ENCODE measurements at places on chromosomes 6 and 20. TPM values are rescaled to one million over a fixed set of nuclear protein-coding genes. Genes with fewer than 3 reads are reported as not detected.

Gene CYP24A1
- total RNA-seq = not detected

Gene LY6G6C
- not detected for total RNA-seq

Gene ITPR3
- total RNA-seq = 18.5 TPM

Gene KCNG1
- total RNA-seq = 0.19 TPM

Gene ANKRD66
- total RNA-seq = not detected

DNA sequence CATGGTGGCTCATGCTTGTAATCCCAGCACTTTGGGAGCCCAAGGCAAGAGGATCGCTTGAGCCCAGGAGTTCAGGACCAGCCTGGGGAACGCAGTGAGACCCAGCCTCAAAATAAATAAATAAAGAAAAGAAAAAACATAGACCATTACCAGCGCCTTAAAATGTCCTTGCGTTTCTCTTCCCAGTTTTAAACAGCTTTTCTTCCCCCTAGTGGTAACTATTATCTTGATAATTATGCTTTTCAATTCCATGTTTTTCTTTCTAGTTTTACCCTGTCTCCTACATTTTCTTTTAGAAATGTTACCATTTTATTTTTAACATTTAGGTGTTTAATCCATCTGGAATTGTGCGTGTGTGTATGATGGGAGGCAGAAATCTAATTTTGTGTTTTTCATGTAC lies 24.4 kb downstream of the DNAH8 start:
- no peak for DNase-seq

GRCh38 chr6:134764741-134765140 lies 185.2 kb downstream of the ALDH8A1 start:
- no peak for DNase-seq

GRCh38 chr20:35586751-35587425 lies 28.7 kb upstream of the SPAG4 start:
- no peak for DNase-seq

DNA sequence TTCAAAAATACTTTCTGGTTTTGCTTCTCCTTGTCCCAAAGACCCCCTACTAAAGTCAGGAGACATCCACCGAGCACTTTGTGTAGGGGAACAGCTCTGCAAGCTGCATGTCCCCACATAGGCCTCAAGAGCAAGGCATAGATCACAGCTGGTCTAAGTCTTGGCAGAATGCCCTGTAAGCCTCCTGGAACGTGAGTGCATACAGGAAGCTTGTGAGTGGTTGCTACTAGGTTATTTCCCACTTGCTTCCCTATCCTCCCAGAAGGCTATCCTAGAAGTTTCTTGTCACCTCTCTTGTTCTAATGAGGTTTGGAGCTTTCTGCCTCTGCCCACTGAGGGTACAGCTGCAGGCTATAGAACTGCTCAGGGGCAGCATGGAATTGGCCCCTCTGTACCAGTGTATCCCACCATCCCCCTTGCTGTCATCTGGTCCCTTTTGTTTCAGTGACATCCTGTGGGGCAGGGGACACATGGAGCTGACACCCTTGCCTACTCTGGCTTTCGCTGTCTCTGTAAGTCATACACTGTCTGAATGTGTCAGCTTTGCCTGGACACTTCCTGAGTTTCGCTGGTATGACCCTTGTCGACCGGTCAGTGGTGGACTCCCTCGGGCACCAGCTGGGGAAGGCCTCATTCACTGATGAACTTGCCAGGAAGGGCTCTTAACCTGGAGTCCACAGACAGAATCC lies 35.6 kb upstream of the KCNK16 start:
- DNase-seq = peak; percentile 57

DNA sequence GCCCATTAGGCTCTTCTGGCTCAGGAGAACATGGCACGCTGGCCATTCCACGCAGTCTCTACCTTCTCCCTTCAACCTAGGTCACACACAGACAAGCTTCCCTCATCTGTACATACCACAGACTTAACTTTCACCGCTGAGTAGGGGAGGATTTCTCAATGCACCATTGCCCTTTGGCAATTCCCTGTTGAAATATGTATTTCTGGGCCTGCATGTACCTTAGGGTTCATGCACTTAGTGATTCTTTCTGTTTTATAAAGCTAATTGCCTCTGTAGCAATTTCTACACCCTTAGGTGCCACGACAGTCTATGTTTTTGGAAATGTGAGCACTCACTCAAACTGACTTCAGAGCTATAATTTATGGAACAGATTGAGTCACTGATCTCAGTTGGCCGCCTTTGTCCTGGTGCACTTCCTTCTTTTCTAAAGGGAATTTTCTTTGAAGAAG lies 253.8 kb upstream of the PRDM1 start:
- DNase-seq = no peak

- DNase-seq = peak; percentile 4
These were observed 151.2 kb downstream of the EDN3 start for GRCh38 chr20:59451641-59452040.
